ENCODE measurements at places on chromosomes 5 and 9.
A peak's percentile ranks its signal among the peaks of the same experiment; 100 is the strongest.

GRCh38 chr5:55737793-55738192 lies at the start of gene DDX4:
TSS of gene DDX4 (plus strand) at chr5:55738061. CDS start at chr5:55738964, 903 bp downstream.
- H3K4me3 ChIP-seq = no peak within 1 kb of the TSS
- DNase-seq = no peak
- H3K27ac ChIP-seq = no peak within 1 kb of the TSS

GRCh38 chr5:39995990-39996389 lies 571.2 kb upstream of the DAB2 start:
- no peaks in the 10 kb centered on the region for H3K4me1 ChIP-seq
- no peaks in the 10 kb centered on the region for H3K36me3 ChIP-seq
- H3K27me3 ChIP-seq = peaks cover 17% of the 10 kb centered on the region
- no peak overlapping the region for H3K4me3 ChIP-seq
- no peak for DNase-seq

- no peak for DNase-seq
- H3K27ac ChIP-seq = no peak overlapping the region
- H3K27me3 ChIP-seq = no peaks in the 10 kb centered on the region
- no peaks in the 10 kb centered on the region for H3K36me3 ChIP-seq
These were observed 115.3 kb upstream of the BNC2 start for GRCh38 chr9:16985559-16986348.

DNA sequence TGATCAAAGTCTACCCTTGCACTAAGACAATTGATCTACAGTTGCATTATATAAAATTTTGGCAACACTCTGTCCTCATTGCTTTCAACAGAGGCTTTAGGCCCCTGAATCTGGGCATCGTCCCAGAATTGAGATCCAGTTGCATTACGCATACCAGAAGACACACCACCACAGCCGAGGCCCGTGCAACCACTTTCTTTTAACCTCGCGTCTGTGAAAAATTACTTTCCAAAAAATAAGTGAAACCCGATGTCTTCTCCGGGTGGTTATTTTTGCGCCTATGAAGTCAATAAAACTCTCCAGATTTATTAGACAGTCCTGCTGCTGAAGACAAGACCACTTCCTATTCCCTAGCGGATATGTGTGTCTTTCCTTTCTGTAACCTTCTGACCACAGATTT lies 52.1 kb upstream of the NFIB start:
- no peak for DNase-seq
- no peak overlapping the region for H3K4me3 ChIP-seq
- H3K27me3 ChIP-seq = peaks cover 7% of the 10 kb centered on the region
- H3K36me3 ChIP-seq = no peaks in the 10 kb centered on the region

GRCh38 chr9:7370988-7371387 lies 428.6 kb downstream of the DMAC1 start:
- H3K27me3 ChIP-seq = peaks cover 7% of the 10 kb centered on the region
- no peak overlapping the region for H3K27ac ChIP-seq
- H3K4me3 ChIP-seq = no peak overlapping the region
- no peaks in the 10 kb centered on the region for H3K4me1 ChIP-seq
- no peak for DNase-seq
- H3K36me3 ChIP-seq = no peaks in the 10 kb centered on the region

DNA sequence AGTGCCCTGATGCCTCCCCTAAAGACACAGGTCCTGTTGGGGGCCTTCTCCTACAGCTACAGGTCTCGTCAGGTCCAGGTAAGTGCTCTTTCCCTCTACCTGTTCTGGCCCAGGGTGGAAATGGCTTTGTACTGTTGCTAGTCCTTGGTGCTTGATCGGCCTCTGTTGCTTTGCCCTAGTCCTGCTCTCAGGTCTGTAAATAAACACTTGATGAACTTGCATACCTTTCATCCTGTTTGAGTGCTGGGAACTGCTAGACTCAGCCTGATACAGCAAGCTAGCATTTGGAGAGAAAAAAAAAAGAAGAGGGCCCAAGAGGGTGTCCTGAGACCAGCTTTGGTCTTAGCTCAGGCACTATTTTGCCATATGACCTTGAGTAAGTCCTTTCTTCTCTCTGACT lies 21.8 kb upstream of the ZNF618 start:
- no peak overlapping the region for H3K27ac ChIP-seq
- no peaks in the 10 kb centered on the region for H3K36me3 ChIP-seq
- H3K4me1 ChIP-seq = peaks cover 2% of the 10 kb centered on the region
- no peak overlapping the region for H3K4me3 ChIP-seq

GRCh38 chr9:4596165-4596922 lies 65.8 kb upstream of the PLPP6 start:
- H3K4me3 ChIP-seq = no peak overlapping the region
- no peaks in the 10 kb centered on the region for H3K36me3 ChIP-seq
- H3K27me3 ChIP-seq = peaks cover 4% of the 10 kb centered on the region
- H3K4me1 ChIP-seq = peaks cover 23% of the 10 kb centered on the region
- DNase-seq = peak; percentile 25
- peak overlapping the region; percentile 31 for H3K27ac ChIP-seq

GRCh38 chr5:120240706-120241105 lies 223.4 kb upstream of the PRR16 start:
- no peak for DNase-seq
- no peak overlapping the region for H3K27ac ChIP-seq
- no peaks in the 10 kb centered on the region for H3K27me3 ChIP-seq
- H3K4me1 ChIP-seq = no peaks in the 10 kb centered on the region

GRCh38 chr5:54619731-54620130 lies 102.2 kb downstream of the SNX18 start:
- no peak overlapping the region for H3K27ac ChIP-seq
- DNase-seq = no peak

- no peak overlapping the region for H3K4me3 ChIP-seq
- H3K27ac ChIP-seq = no peak overlapping the region
- no peaks in the 10 kb centered on the region for H3K36me3 ChIP-seq
- DNase-seq = no peak
These were observed 363.6 kb upstream of the CYLC2 start for GRCh38 chr9:102631559-102631958.

DNA sequence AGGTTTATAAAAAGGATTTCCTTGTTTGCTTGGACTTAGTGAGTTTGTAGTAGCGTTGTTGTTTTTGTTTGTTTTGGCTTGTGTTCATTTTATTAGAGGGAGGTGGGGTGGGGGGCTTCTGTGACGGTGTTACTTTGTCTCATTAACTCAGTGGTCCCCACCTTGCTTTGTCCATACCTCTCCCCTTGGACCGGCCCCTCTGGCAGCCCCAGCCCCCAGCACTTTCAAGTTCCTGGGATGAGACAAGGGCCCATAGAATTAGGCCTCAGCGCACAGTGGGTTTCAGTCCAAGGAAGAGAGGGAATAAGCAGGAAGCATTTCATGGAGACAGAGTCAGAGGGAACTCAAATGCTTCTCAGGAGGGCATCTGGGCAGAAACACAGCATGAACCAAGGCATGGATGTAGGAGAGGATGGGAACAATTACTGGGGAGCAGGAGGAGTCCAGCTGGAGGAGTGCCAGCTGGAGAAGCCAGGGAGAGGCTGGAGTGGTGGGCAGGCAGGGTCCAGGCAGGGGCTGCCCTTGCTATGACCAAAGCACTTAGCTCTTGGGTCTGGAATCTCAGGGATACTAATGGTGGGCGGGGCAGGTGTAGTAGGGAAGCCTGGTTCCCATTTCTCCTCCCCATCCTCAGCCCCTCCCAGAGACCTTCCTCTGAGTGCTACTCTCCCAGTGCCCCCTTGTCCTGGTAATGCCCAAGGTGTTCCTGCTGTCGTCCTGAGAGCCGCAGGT lies 23.5 kb upstream of the ENHO start:
- no peak overlapping the region for H3K27ac ChIP-seq
- H3K36me3 ChIP-seq = no peaks in the 10 kb centered on the region
- no peaks in the 10 kb centered on the region for H3K4me1 ChIP-seq
- DNase-seq = no peak
- peaks cover 13% of the 10 kb centered on the region for H3K27me3 ChIP-seq

DNA sequence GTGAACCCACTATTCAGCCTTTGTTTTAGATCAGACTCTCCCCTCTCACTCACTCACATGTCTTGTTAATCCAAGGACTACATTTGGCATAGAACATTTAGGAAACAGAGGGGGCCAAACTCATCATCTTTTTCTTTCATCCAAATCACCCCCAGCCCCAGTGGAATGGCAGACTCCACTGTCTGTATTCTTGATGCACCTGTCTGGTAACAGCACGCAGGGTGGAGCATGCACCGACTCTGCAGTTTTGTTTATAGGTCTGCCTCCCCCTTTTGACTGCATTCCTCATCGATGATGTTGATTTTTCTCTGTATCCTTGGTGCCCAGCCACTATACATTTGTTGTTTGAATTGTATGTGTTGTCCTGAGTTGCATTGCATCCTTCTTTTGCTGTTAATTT lies 66.0 kb downstream of the ANGPTL2 start:
- no peak for DNase-seq
- no peak overlapping the region for H3K27ac ChIP-seq
- H3K4me1 ChIP-seq = peaks cover 12% of the 10 kb centered on the region
- H3K27me3 ChIP-seq = peaks cover 6% of the 10 kb centered on the region

GRCh38 chr9:124263800-124264426 lies 6.2 kb downstream of the NEK6 start:
- H3K27ac ChIP-seq = no peak overlapping the region
- no peak overlapping the region for H3K4me3 ChIP-seq
- H3K36me3 ChIP-seq = peaks cover 36% of the 10 kb centered on the region
- no peaks in the 10 kb centered on the region for H3K27me3 ChIP-seq
- no peak for DNase-seq

- H3K27me3 ChIP-seq = no peaks in the 10 kb centered on the region
- no peak overlapping the region for H3K27ac ChIP-seq
- no peak for DNase-seq
- H3K4me3 ChIP-seq = no peak overlapping the region
These were observed 17.0 kb upstream of the NMUR2 start for GRCh38 chr5:152422081-152422480.

DNA sequence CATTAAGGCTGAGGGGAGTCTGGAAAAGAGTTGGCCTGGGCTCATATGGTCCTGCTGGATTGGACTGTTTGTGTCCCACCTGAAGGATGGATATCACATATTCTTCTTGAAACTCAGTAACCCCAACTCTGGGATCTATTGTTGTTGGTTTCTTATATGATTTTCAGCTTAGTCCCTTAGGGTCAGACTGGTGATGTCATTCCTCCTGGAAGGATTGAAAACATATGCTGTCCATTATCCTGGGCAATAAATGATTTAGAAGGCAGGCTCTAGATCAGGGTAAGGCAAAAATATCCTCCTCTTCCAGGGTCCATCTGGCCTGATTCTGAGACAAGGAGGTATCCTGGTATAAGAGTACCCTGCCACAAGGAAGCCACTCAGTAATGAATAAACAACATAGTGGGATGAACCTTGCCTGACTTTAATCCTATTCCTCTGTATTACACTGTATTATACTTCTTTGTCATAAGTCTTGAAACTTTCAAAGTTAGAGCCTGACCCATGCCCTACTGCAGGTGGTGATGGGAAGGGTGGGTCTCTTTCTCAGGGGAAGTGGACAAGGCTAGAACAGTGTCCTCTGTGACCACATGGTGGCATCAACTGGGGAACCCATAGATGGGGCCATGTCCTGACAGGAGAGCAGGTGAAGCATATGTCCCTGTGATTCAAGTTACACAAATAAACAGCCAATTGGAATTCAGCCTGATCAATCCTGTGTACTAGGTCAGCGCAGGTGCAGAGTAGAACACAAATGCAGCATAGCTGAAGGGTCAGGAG lies 454.4 kb upstream of the TRPC7 start:
- no peak overlapping the region for H3K4me3 ChIP-seq
- no peaks in the 10 kb centered on the region for H3K36me3 ChIP-seq
- H3K27ac ChIP-seq = no peak overlapping the region
- no peaks in the 10 kb centered on the region for H3K4me1 ChIP-seq

DNA sequence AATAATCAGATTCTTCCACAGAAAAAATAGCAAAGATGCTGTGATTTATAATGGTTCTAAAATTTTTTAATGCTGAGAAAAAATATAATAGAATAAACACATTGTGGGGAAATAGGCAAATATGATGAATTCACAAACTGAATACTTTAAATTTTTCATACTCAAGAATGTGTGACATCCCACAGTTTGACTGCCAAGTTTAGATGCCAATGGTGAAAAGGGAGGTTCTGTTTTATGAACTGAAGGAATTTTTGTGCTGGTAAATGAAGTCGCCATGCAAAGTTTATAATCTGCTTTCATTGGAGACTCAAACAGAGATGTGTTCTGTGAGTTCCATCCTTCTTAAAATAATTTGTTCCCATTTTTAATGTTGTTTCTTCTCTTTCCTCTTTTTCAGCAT lies 367.5 kb upstream of the ADAMTS16 start:
- no peak overlapping the region for H3K27ac ChIP-seq
- no peaks in the 10 kb centered on the region for H3K4me1 ChIP-seq
- no peaks in the 10 kb centered on the region for H3K27me3 ChIP-seq
- H3K4me3 ChIP-seq = no peak overlapping the region
- no peak for DNase-seq
- no peaks in the 10 kb centered on the region for H3K36me3 ChIP-seq

DNA sequence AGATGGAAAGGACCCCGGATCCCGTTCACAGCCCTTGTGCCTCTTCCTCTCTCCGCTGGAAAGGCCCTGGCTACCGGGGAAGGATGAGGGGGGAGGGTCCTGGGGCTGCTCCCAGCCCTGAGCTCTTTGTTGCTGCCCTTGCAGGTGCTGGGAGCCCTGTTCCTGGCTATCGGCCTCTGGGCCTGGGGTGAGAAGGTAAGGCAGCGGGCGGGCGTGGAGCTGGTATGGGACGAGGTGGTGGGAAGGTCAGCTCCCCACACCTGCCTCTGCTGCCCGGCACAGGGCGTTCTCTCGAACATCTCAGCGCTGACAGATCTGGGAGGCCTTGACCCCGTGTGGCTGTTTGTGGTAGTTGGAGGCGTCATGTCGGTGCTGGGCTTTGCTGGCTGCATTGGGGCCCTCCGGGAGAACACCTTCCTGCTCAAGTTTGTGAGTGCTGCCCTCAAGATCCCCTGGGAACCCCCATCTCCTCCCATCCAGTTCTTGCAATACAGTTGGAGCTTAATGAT lies 4.2 kb downstream of the TSPAN17 start:
- peaks cover 29% of the 10 kb centered on the region for H3K36me3 ChIP-seq
- H3K27ac ChIP-seq = no peak overlapping the region
- H3K4me1 ChIP-seq = peaks cover 41% of the 10 kb centered on the region
- DNase-seq = no peak
- H3K27me3 ChIP-seq = no peaks in the 10 kb centered on the region
- no peak overlapping the region for H3K4me3 ChIP-seq

GRCh38 chr5:103918668-103919367 lies 356.2 kb upstream of the NUDT12 start:
- H3K4me1 ChIP-seq = no peaks in the 10 kb centered on the region
- no peaks in the 10 kb centered on the region for H3K36me3 ChIP-seq
- no peaks in the 10 kb centered on the region for H3K27me3 ChIP-seq
- H3K27ac ChIP-seq = no peak overlapping the region
- DNase-seq = no peak
- no peak overlapping the region for H3K4me3 ChIP-seq

- H3K36me3 ChIP-seq = no peaks in the 10 kb centered on the region
- no peak for DNase-seq
- H3K27ac ChIP-seq = no peak overlapping the region
- no peak overlapping the region for H3K4me3 ChIP-seq
These were observed 28.7 kb upstream of the FNIP1 start for GRCh38 chr5:131825404-131826013.

- no peak overlapping the region for H3K4me3 ChIP-seq
- H3K36me3 ChIP-seq = no peaks in the 10 kb centered on the region
- no peaks in the 10 kb centered on the region for H3K4me1 ChIP-seq
These were observed 523.3 kb downstream of the LRRC70 start for GRCh38 chr5:63101870-63102269.

GRCh38 chr9:4155221-4156026 lies 144.4 kb downstream of the GLIS3 start:
- no peak for DNase-seq
- H3K36me3 ChIP-seq = no peaks in the 10 kb centered on the region
- no peaks in the 10 kb centered on the region for H3K4me1 ChIP-seq
- no peak overlapping the region for H3K4me3 ChIP-seq
- H3K27me3 ChIP-seq = peaks cover 7% of the 10 kb centered on the region

- no peaks in the 10 kb centered on the region for H3K4me1 ChIP-seq
- H3K4me3 ChIP-seq = no peak overlapping the region
- no peak for DNase-seq
- H3K27me3 ChIP-seq = peaks cover 7% of the 10 kb centered on the region
These were observed 14.4 kb upstream of the GRXCR2 start for GRCh38 chr5:145887217-145887616.

Data from activated T-helper 2 cell treated with anti-CD3 and anti-CD28 coated beads, Interferon-gamma antibody, Interleukin-2, Interleukin-4, amounts not matched to agents 10 μg/mL and 5 μg/mL and 100 μg/mL, durations not matched to agents 14 hours and 24 hours and 36 hours (primary cell).